ENCODE measurements at places on chromosomes 6 and 20.

DNA sequence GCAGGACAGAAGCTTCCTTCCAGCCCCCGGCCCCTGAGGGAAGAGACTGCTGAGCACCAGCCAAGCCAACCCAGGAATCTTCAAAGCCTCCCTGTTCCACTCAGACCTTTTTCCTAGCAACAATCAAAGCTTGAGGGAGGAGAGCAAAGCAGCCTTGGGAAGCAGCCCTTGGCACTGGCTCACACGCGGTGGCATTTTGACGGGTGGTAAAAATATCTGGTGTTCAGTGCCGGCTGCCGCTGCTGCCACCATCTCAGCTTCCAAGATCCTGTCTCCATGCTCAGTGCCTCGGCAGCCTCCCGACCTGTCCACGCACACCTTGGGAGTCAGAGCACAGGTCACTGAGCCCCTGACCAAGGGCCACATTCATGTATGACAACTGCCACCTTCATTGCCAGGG is 170.1 kb downstream of the LRFN2 start:
- DNase-seq: no peak

DNA sequence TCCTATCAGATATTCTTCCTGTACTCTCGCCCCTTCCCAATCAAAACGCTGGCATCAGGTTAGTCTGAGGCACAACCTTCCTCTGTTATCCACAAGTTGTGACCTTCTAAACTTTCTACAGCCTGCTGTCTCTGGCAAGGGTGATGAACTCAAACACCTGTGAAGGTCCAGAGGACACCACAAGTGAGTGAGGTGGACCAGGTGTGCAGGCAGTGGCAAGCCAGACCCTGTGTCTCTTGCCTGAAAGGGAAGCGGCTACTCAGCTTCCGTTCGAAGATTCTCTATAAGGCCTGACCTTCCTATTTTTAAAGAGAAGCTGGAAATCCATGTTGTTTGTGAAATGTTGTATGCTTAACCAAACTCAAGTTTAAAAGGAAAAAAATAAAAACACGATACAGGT is 36.8 kb downstream of the GCM1 start:
- DNase-seq: no peak

- no peak for DNase-seq
These were observed 7.4 kb upstream of the FNDC1 start for GRCh38 chr6:159161839-159162238.

DNA sequence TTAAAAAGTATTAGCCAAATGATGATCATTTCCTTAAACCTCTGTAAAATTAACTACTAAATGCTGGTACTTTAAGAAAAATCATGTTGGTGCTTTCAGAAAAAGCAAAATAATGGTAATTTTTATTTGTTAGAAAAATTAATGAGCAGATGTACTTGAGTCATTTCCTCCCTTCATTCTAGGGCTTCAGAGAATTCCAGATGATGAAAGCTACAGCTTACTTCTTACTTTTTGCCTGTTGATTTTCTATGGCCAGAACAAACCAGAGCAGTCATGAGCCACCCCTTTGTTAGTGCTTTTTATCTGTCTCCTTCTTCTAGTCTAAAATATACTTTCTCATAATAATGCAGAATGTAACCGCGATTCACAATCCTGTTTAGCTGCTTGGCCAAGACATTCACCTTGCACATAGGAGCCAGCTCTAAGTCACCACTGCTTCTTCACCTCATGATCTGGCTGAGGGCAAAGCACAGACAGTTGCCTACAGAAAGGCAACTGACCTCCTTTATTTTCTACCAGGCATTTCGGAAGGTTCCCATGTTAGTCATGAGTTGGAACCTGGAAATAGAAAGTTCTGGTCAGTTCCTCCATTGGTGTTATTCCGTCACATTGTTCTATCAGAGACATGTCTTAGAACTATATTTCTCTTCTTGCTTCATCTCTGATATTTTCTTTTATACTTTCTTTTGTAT is 43.5 kb upstream of the TINAG start:
- DNase-seq: peak; percentile 23

- DNase-seq: no peak
These were observed 23.5 kb upstream of the CCN6 start for GRCh38 chr6:112030206-112030960.

- no peak for DNase-seq
These were observed 88.3 kb downstream of the CDYL start for GRCh38 chr6:4864519-4864918.

DNA sequence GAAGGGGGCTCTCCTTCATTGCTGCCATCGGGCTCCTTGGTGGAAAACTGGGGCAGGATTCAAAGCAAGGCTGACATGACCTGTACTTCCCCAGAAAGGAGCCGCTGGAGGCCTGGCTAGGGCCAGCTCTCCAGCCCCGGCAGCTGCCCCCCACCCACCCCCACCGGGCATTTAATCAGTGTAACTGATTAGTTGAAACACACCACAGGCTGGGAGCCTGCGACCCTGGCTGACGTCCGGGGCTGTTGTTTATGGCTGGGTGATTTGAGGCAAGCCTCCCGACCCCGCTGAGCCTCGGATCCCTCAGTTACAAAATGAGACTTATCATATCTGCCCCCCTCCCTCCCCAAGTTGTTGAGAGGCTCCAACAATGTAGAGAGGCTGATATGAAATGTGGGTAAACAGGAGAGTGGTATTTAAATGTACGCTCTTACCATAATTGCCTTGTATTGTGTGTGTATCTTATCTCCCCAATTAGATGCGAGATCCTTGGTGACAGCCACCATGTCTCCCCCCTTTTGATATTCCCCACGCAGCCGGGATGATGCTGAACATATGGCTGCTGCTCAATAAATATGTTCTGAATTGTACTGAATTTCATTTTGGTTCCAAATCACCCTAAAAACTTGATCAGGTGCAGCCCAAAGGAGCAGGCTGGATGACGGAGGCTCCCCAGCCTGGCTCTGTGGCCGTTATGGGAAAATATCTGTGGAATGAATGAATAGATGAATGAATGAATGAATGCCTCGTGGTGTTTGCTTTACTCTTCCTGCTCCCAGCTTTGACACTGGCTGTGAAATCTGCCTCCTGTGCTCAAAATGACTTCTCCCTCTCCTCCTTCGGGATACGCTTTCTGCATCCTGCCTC is 31.8 kb upstream of the APCDD1L start:
- no peak for DNase-seq

- DNase-seq: no peak
These were observed 12.7 kb upstream of the STK35 start for GRCh38 chr20:2088891-2089290.

GRCh38 chr20:3165473-3166337 is 6.0 kb upstream of the FASTKD5 start:
- DNase-seq: peak; percentile 74

- DNase-seq: no peak
These were observed 370.3 kb upstream of the OPRM1 start for GRCh38 chr6:153668758-153669157.

GRCh38 chr6:97151601-97152000 is 131.4 kb downstream of the MMS22L start:
- DNase-seq: no peak

DNA sequence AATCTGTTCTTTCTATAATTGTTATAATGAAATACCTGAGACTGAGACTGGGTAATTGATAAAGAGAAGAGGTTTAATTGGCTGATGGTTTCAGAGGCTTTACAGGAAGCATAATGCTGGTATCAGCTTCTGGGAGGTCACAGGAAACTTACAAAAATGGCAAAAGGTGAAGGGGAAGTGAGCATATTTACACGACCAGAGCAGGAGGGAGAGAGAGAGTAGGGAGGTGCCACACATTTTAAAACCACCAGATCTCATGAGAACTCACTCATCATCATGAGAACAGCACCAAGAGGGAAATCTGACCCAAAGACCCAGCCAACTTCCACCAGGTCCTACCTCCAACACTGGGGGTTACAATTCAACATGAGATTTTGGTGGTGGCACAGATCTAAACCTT is 2.6 kb upstream of the SIRPB1 start:
- DNase-seq: no peak

GRCh38 chr6:89667872-89668556 is 29.5 kb upstream of the LYRM2 start:
- peak; percentile 17 for DNase-seq

DNA sequence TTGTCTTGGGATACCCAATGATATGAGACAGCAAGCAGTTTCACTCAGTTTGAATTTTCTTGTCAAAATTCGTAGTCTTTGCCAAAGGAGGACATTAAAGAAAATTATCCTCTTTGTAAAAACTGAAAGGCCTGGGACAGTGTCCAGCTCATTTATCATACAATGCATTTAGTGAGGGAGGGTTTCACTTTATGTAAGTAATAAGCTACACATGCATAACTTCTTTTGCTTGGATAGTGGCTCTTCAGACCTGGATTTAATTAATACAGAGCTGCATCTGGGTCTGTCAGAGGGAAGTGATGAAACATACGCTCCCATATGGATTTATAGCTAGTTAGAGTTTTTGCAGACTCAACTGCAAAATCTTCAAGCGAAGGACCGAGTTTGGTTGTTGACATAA is 175.6 kb downstream of the PHACTR1 start:
- DNase-seq: no peak

DNA sequence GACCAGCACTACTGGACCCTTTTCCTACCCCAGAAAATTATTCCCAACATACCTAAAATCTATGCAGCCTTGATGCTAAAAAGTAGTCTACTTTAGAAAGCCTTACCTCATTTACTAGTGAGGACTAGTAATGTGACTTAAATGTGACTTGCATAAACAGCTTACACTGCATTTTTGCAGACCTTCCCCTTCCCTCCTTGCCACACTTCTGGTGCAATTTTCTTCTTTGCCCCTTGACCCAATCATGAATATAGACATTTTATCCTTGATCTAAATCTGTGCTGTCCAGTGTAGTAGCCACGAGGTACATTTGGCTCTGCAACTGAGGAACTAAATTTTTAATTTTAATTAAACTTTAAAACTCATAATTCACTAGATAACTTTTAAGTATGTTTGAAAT is 7.0 kb upstream of the ZKSCAN8 start:
- no peak for DNase-seq

DNA sequence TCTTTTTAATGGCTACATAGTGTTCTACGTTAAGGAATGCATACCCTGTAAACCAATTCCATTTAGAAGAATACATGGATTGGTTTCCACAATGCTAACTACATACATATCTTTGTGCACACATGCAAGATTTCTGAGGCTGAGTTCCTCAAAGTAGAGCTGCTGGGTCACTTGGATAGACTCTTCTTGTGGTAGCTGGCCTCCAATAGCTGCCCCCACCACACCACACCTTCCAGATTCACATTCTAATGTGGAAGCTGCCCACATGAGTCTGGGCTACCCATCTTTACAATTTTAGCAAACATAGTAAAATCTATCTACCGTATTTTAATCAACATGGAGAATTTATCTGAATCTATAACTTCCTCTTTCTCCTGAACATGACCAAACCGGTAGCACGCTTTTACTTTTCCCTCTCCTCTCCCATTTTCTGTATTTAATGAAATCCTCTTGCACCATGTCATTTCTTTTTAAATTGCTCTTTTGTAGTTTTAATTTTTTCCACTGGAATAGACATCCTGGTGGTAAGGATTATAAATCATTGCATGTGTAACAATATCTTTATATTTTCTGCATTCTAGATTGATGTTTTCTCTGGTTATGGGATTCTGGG is 74.7 kb upstream of the CITED2 start:
- DNase-seq: no peak

GRCh38 chr6:44000164-44000842 is 126.9 kb downstream of the MRPL14 start:
- no peak for DNase-seq

GRCh38 chr6:65646544-65646943 is 60.5 kb downstream of the EYS start:
- no peak for DNase-seq

DNA sequence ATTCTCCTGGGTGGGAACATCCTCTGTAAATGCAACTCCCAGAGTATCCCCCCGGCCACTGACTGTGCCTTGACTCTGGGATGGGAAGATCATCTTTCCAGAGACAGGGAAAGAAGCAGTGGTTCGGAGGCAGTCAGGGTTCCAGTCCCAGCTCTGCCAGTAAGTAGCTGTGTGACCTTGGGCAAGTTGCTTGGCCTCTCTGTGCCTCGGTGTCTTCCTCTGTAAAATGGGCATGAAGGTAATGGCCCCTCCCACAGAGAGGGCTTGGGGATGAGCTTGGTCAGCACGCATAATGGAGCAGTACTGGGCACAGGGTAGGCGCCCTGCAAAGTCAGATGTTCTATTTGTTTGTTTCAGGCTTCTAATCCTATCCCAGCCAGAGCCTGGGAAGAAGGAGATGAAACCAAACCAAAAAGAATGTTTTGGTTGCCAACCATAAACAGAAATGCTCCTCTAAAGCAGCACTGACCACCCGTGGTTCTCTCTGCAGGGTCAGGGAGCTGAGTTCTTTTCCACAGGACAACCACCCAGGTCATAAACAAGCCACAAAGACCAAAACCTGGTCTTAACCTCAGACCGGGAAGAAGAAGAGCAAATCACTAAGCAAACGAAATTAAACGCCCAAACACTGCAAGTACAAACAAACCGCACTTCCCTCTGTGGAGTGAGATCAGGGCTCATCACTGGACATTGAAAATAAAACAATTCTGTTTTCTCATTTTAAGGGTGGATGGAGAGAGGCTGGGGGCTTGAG is 381.0 kb upstream of the SULF2 start:
- no peak for DNase-seq

GRCh38 chr20:57579898-57580447 is 19.1 kb downstream of the PCK1 start:
- DNase-seq: no peak

DNA sequence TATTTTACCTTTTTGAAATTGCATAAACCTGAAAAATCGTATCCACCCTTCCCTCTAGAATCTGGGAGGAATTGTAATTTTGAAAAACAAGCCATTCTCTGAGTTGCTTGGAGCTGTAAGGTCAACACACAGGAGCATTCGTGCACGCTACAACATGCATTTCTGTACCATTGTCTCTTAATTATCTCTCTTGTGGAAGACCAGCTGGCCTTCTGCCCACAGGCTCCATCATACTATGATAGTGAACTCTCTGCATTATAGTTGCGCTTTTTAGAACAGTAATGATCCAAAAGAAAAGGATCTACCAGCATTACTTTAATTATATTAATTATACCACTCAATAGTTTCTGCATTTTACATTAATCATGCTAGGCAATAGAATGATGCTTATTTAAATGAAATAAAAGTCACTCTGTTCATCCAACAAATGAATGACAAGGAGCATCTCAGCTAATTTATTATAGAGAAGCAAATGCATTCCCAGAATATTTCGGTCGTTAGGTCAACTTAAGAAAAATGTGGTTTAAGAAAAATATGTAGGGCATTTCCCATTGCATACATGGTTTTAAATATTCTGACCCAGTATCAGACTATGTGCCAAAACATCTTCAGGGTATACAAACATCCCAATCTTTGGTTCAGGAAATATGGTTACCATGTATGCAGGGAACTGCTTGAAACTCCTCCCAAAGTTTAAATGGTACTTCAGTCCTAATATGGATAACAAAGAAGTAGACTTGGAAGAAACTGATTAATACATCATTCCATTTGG is 263.5 kb downstream of the TFAP2A start:
- DNase-seq: peak; percentile 27

GRCh38 chr6:593139-593906 is 63.6 kb downstream of the HUS1B start:
- DNase-seq: peak; percentile 74

GRCh38 chr6:53466257-53466656 is 78.6 kb downstream of the GCLC start:
- peak; percentile 49 for DNase-seq

Data from fibroblast of pulmonary artery (primary cell).